ENCODE measurements at places on chromosomes 16 and 17. TPM values are rescaled to one million over a fixed set of nuclear protein-coding genes. Genes with fewer than 3 reads are reported as not detected.

Gene KIFC3
- total RNA-seq: 53.0 TPM

Gene HEATR9
- total RNA-seq: not detected

Gene KCNH4
- 0.15 TPM for total RNA-seq

Gene PLLP
- 2.1 TPM for total RNA-seq

Gene HASPIN
- total RNA-seq: 9.4 TPM

Gene MFSD11
- 30.8 TPM for total RNA-seq

Gene SPOP
- total RNA-seq: 39.6 TPM

Gene CARD14
- total RNA-seq: 0.44 TPM

Gene RNF222
- total RNA-seq: not detected

Gene SHMT1
- 30.1 TPM for total RNA-seq

Gene SRRM2
- total RNA-seq: 54.9 TPM

Data from mammary microvascular endothelial cell (primary cell).